Activated effector memory CD4-positive, alpha-beta T cell treated with Interleukin-2 at 50 U/mL for 16 hours (primary cell): ENCODE measurements at places on chromosomes 6 and 20.

GRCh38 chr6:32852844-32853540, 512 bp downstream of the TAP1 start:
- DNase-seq = peak; percentile 39

GRCh38 chr6:37589198-37589597, 89.5 kb upstream of the CCDC167 start:
- no peak for DNase-seq

DNA sequence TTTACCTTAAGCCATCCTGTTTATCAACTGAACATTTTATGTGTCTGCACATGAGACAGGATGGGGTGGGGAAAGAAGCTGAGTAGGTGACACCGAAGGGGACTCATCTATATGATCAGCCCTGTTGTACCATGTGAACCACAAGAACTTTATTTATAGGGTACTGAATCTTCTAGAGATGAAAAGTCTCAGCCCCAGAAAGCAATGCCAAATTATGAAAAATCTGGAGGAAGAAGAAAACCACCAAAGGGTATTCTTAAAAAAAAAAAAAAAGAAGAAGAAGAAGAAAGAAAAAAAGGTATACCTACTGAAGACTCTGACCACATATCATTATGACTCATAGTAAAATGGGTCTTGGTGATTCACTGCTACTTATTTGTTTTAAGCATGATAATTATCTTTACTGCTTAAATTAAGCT, 39.8 kb upstream of the HBS1L start:
- DNase-seq = peak; percentile 18

DNA sequence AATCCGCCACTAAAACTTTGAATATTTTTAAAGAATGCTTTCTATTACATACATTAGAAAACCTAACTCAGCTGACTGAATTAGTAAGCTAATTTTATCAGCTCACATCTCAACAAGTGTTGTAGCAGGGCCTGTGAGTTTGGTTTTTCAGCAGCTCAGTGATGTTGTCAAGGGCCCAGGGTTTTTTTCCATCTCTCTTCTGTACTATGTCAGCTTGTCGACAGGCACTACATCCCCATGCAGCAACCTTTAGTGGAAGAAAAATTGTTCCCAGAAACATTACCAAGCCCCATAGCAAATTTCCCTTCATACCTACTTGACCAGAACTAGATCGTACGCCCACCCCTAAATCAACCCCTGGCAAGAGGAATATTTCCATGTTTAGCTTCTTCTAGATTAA, 170.3 kb upstream of the TNFAIP3 start:
- DNase-seq = no peak

GRCh38 chr20:63979557-63980316, at the start of gene SAMD10:
Gene SAMD10 (minus strand): TSS chr20:63979642. CDS start chr20:63979467, 175 bp downstream.
- DNase-seq = peak; percentile 49

DNA sequence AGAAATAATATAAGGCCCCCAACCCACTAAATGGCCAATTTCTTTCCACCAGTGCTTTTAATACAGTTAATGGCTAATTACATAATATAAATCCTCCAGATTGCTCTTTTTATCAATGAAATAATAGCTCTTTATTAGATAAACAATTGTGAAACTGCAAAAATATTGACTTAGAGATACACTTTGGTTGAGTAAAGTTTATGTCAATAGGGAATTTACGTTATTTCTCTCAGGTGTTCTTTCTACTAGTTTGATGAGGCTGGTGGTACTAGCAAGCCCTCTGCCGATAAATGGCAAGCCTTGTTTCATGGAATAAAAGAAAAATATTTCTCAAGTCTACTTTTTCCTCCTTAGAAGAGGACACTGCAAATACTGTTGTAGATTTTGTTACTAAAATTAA, 18.9 kb downstream of the RFX6 start:
- no peak for DNase-seq

DNA sequence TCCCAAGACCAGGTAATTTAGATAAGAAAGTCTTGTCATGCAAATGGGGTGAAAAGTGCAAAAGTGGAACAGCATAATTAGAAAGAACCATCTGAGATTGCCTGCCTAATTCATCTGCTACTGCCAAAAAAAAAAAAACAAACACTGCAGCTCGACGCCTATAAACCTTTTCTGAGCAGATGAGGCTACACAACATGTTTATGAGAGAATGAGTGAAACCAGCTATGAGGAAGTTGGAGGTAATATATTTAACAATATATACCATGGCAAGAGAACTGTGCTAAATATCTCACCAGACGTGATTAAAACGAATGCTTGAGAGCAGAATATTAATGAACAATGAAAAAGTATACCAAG, 50.0 kb downstream of the LAMA4 start:
- no peak for DNase-seq

DNA sequence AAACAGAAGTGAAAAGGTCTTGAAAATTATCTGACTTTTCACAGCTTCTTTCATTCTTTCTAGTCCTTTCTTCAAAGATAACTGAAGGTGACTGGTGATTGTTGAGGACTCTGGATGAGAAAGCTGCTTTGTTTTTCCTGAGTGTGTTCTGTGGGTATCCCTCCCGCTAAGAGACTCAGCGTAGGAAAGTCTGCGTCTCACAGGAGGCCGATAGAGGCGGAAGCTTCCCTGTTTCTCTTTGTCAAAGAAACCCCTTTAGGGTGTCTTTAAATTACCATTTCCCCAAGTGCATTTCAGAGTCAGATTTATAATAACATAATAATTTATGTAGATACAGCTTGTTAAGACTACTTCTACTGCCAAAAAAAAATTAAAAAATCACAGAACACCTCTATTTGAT, 31.2 kb upstream of the IRF4 start:
- DNase-seq = no peak
